Ovary (tissue), 10 donors: ENCODE measurements at places on chromosomes 6 and 20. TPM values are rescaled to one million over a fixed set of nuclear protein-coding genes. Genes with fewer than 3 reads are reported as not detected.

GRCh38 chr6:52375780-52376556 lies 14.0 kb downstream of the PAQR8 start:
- DNase-seq = no peak

DNA sequence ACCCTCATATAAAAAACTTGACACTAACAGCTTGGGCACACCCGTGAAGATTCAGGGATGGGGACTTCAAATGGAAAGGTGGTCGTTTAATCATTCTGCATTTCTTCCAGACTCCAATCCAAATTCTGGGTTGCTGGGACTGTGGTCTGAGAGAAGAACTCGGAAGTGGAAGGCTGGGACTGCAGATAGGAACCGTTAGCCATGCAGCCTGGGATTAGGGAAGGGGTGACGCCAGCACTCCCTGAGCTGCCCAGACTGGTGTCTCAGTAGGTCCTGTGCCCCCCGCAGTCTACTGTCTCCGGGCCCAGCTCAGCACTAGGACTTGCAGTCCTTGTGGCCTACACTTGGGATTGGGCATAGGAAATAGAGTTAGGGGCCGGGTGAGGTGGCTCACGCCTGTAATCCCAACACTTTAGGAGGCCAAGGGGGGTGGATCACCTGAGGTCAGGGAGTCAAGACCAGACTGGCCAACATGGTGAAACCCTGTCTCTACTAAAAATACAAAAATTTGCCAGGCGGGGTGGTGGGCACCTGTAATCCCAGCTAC lies 511 bp upstream of the CLIC1 start:
- DNase-seq = no peak

DNA sequence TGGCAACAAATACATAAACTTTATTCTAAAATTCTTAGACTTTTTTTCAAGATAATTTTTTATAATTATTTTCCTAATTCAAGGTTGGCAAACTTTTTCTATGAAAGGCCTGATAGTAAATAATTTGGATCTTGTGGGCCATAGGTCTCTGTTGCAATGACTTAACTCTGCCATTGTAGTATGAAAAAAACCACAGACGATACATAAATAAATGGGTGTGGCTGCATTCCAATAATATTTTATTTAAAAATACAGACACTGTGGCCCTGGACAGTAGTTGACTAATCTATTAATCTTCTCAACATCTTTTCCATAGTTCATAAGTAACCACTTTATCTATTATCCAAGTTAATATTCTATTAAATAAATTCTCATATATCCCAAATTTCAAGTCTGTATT lies 281.1 kb downstream of the SYNE1 start:
- no peak for DNase-seq

DNA sequence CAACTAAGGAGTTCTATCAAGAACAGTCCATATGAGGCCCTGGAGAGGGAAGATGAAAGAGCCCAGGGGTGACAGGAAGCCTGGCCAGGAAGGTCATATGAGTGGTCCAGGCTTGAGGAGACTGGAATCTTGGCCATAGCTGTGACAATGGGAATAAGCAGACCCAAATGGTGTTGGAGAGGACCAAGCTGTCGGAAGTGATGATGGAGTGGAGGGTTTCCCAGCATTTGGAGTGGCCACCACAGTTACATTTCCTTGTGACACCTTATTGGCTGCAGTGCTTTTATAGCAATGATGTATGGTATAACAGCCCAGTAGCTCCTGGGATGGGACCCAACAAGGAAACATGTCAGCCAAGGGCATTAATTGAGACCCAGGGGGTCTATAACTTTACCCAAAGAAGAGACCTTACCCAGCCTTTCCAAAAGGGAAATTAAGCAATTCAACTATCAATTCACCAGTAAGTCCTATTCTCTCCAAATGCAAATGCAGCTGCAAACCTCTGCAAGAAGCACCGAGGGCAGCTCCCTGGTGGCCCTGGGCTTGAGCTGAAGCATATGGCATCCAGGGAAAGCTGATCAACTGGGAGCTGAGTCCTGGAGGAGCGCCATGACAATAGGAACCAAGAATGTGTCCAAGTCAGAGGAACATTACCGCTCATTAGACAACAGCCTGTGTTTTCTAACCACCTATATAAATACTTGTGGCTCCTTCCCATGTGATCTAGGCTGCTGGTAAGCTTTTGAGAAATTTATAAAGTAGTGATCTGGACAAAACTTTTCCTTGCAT lies 219.4 kb downstream of the SOD2 start:
- no peak for DNase-seq

SPATA25 gene
- total RNA-seq = 5.9 TPM

DNA sequence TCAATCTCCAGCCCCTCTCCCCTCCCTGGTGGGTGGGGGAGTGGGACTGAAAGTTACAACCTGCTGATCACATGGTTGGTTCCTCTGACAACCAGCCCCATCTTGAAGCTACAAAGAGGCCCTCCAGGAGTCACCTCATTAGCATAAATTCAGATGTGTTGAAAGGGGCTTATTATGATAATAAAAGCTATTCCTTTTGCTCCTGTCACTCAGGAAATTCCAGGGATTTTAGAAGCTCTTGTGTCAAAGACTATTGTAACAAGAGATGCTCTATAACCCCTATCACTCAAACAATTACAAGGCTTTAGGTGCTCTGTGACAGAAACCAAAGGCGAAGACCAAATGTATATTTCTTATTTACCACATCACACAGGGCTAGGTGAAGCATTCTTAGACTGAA lies 30.1 kb upstream of the MBOAT1 start:
- DNase-seq = no peak

- DNase-seq = no peak
Measured at GRCh38 chr6:35449287-35449881, 2.8 kb upstream of the FANCE start.

- DNase-seq = peak; percentile 47
Measured at GRCh38 chr20:51732096-51732791, 35.9 kb downstream of the ATP9A start.

PNLDC1 gene
- 0.51 TPM for total RNA-seq

CLIC5 gene
- 0.58 TPM for total RNA-seq

GRCh38 chr6:152272486-152272885 lies 364.7 kb downstream of the SYNE1 start:
- DNase-seq = no peak

DNA sequence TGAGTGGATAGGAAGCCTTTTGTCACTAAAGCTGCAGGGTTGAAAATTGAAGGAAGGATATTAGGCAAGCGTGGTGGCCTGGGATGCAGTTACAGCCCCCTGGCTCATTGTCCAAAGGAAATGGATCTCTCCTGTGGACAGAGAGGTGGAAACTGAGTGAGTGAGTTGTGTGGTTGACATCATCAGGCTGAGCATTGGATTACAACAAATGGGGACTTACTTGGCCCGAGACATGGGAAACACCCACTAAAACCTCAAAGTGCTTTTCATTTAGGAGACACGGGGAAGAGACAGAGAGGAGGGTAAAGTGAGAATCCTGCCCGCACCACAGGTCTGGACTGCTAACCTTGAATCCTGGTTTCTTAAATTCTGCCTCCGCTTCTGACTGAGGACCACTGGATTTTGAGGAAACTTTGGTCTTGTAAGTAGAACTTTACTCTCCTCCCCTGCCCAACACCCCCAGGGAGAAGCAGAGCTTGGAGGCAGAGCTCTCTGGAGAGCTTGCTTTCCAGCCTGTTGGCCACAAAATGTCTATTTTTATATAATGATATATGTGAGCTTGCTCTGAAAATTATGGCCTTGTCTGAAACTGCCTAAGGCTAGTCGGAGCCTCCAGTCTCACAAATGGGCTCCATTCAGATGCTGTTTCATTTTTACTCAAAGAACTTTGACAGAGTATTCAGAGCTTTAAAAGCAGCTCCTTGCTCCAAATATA lies at the start of gene PKIG:
PKIG (plus strand) TSS at position 269 of the 715 bp plus-strand sequence. CDS start 31,978 bp downstream, outside the sequence.
- no peak for DNase-seq

GRCh38 chr6:146545581-146545980 lies 1.9 kb downstream of the RAB32 start:
- no peak for DNase-seq

DNA sequence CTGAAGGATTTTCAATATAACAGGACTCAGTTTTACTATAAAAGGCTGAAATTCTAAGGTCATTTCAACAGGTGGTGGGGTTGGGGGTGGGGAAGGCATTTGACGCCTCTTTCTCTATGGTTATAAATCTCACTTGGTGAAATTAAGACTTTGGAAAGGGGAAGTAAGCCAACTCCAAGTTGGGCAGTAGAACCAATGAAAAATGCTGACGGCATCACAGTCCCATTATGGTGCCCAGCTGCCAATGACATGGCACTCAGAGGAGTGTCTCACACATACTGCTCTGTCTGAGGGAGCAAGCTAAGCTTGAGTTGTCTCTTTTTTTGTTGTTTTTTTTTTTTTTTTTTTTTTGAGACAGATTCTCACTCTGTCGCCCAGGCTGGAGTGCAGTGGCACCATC lies 4.7 kb downstream of the SLC16A10 start:
- DNase-seq = no peak
